ENCODE measurements at places on chromosomes 12 and 14.

DNA sequence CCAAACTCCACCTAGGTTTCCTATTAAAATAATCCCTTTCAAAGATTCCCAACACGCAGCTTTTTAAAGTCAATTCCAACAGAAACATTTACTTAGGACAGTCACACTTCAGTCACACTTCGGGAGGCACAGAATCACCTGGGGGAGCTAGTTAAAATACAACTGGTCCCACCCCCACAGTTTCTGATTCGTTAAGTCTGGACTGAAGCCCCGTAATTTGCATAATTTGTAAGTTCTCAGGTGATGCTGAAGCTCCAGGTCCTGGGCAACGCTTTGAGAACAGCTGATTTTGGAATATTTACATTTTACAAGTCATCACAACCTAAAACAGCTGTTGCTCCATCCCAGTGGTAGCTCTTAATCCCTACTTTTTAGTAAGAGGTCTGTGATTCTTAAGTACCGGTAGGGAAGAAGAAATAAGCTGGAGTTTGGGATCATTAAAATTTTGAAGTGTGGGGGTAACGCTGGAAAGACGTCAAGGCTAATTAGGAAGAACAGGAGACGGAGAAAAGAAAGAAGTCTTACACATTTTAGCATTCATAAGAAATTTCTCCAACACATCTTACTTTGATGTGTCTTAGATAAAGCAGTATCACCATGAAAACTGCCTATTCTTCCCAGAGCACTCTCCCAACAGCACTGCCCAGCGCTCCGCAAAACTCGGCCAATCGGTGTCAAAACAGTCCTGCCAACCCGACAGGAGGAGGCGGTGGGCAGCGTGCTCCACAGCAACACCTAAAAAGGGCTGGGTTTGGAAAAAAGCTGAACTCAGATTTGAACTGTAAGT is 1.1 kb downstream of the IPO8 start:
- DNase-seq, result peak; percentile 42

DNA sequence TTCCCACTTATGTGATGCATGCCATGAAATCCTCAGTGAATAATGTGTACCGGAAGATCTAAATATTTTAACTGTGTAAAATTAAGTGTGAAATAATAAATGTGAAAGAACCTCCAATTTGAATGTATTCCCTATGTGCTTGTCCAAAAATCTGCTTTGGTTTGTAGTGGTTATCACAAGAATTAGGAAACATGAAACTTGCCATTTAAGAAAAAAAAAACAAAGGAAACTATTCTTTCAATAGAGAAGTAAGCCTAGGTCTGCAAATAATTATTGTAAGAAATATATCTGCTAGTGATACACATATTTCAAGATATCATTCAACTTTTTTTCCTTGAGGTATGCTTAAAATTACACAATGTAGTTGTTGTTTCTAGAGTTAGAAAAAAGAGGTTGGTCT is 500.4 kb downstream of the SLC6A15 start:
- no peak for DNase-seq

DNA sequence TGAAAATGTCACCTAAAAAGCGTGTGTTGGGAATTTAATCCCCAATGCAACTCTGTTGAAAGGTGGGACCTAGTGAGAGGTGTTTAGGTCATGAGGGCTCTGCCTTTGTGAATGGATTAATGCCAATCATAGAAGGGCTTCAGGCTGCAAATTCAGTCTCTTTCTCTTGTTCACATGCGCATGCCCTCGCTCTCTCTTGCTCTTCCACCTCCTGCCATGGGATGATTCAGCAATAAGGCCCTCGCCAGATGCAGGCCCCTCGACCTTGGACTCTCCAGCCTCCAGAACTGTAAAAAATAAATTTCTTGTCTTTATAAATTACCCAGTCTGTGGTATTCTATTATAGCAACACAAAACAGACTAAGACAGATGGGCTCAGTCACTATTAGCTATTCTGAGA is 55.4 kb downstream of the PLXNC1 start:
- DNase-seq, result no peak

DNA sequence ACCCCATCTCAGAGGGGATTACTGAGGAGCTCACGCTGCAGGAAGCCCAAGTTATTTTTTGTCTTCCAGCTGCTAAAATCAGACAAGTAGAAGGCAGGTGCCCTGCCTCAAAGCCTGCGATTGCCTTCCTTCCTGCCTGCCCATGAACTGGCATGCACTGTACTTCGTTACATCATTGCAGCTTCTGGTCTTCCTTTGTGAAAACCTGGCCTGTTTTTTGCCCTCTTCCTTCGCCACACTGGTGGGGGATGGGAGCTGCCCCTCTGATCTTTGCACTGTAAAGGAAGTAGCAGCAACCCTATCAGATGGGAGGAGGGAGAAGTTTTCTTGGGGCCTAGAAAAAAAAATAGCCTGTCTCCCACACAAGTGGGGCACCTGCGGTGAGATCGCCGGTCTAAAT is 1098.7 kb downstream of the BCL11B start:
- no peak for DNase-seq

DNA sequence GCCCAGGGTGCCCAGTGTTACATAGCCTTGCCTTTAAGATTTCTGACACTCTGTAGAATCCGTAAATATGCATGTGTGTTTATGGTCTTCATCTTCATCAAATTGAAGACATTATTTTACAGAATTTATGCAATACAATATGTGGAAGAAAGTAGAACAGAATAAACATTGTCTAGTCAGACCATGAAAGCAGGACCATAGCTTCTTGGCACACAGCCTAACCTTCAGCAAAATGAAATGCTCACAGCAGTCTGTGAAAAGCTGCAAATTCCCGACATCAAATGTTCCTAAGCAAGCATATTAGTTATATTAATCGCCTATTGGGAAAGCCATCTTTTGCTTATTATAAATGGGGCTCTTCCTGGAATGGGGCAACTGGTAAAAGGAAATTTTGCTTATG is 111.3 kb upstream of the GARIN2 start:
- no peak for DNase-seq

- peak; percentile 38 for DNase-seq
These were observed 6.3 kb downstream of the TNFRSF1A start for GRCh38 chr12:6335451-6336078.

GRCh38 chr12:91417650-91418049 is 235.0 kb upstream of the DCN start:
- DNase-seq, result no peak

DNA sequence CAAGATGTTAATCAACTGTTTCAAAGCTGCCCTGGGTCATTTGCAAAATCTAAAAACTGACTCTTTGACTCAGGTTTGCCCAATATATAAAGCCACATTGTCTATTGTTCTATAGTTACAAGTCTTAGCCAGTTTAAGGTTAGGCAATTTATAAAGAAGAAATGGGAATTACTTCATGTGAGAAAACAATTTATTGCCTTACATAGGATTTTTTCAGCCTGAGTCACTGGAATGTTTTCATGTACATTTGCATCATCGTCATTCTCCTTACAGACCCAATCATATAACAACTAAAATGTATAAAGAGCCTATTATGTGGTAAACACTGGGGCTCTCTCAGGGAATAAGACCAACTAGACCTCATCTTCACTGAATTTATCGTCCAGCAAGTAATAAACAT is 100.3 kb upstream of the PLEKHG7 start:
- DNase-seq, result no peak

- DNase-seq, result no peak
These were observed 28.4 kb upstream of the ATP2B1 start for GRCh38 chr12:89736995-89737394.

- peak; percentile 25 for DNase-seq
These were observed 16.9 kb downstream of the PPTC7 start for GRCh38 chr12:110565894-110566871.

DNA sequence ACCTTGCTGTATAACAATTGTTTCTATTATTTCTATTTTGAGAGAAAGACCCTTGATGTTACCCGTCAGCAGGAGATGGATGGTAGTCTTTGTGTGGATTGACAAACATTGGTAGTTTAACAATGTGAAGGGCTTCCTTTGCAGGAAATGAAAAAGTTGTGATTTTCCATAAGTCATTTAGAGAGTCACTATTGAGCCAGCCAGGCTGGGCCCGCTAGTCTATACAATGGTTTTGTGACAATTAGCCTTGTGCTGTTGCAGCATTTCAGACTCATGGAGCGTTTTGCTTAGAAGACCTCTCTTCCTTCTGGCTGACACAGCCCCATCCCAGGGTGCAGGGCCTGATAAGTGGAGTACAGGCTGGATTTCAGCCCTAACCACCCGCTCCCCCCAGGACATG is 18.3 kb upstream of the SLC38A2 start:
- no peak for DNase-seq

GRCh38 chr14:81437244-81437643 is 37.1 kb upstream of the STON2 start:
- peak; percentile 46 for DNase-seq

DNA sequence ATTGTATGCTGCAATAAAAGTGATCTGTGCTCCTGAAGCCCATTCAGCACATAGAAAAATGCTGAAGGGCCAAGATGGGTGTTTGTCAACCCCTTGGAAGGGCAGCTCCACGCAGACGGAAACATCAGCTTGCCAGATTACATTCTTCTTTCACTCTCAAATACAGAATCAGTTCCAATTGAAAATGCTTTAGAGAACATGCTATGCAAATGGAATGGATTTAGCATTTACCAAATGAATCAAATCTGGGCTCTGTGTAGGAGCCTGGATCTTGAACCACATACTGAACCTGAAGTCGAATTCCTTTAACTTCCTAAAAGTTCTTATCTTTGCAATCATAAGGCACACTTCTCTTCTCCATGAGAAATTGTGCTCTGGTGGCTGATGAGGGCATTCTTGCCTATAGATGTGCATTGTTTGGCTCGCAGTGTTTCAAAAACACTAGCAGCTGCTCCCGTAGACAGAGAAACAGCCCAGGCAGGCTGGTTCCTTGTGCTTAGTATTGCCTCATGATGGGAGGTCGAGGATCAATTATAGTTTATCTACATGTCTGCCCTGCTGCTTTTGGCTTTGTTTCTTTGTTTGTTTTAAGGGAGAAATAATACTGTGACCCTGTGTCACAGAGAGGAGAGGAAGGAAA is 489.8 kb upstream of the FLRT2 start:
- DNase-seq, result no peak

DNA sequence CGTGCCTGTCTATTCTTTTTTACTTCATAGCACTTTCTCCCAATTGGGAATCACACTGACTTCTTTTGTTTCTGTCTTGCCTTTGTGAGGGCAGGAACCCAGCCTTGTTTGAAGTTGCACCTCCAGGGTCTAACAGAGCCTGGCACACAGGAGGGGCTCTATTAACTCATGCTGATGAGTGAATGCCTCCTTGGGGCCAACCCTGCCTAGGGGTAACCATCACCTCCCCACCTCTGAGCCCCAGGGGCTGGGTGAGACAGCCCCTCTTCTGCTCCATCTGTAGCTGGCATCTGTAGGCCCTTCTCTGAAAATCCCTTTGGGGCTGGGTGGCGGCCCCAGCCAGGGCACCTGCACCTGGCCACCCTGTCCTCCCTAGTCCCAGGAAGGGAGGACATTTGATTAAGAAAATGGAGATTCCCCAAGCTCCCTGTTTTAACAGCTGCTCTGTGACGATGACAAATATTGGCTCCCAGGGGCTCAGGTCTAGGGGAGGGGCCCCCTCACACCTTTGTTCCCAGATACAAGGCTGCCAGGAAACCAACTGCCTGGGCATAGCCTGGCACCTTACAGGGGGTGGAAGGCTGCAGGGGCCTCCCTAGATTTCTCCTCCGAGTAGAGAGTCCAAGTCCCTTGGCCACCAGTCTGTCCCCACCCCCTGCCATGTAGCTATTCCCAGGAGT is 11.8 kb downstream of the TAMALIN start:
- DNase-seq, result no peak

DNA sequence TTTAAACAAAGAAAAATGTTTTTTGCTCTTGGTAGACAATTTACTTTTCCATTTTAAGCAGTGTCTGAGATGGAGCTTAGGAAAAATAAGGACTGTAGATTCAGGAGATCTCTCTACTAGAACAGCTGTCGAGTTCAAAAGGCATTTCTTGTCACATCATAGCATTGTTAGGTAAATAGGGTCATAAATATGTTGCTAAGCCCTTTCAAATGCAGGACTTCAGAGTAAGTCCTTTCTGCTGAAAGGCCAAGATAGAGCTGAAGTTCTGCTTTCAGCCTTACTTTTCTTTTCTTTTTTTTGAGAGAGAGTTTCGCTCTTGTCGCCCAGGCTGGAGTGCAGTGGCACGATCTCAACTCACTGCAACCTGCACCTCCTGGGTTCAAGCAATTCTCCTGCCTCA is 98.2 kb downstream of the SYNE2 start:
- no peak for DNase-seq

GRCh38 chr12:82848845-82849244 is 162.1 kb downstream of the TMTC2 start:
- no peak for DNase-seq

GRCh38 chr12:45232756-45233372 is 17.0 kb downstream of the ANO6 start:
- no peak for DNase-seq

- DNase-seq, result peak; percentile 34
These were observed 1.3 kb downstream of the AHSA1 start for GRCh38 chr14:77459072-77459723.

GRCh38 chr14:23647619-23648018 is 11.5 kb downstream of the DHRS2 start:
- DNase-seq, result no peak

- DNase-seq, result no peak
These were observed 10.3 kb downstream of the KIF26A start for GRCh38 chr14:104148433-104149277.

DNA sequence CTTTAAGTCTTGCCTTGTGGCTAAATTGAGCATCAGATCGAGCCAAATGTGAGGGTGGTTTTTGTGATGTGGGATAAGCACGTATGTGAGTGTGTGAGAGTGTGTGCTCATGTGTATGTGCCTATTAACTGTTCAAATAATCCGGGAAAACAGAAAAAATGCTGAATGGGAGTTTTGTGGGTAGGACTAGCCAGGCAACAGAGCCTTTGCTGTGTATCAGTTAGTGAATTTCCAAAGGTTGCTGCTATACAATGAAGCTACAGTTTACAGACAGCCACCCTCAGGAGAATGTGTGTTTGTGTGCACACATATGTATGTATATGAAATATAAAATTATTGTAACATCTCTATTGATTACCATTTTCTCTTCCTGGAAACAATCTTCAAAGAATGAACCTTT is 154.0 kb downstream of the SOX5 start:
- no peak for DNase-seq

GRCh38 chr12:47206450-47207339 is 126.9 kb upstream of the AMIGO2 start:
- no peak for DNase-seq

GRCh38 chr14:97866664-97867063 is 1069.5 kb downstream of the VRK1 start:
- peak; percentile 16 for DNase-seq

- DNase-seq, result peak; percentile 33
These were observed 1.6 kb downstream of the DPF3 start for GRCh38 chr14:72892103-72892878.

GRCh38 chr14:34404416-34404815 is 57.6 kb downstream of the SPTSSA start:
- no peak for DNase-seq

GRCh38 chr12:3091038-3091319 is 13.8 kb downstream of the TSPAN9 start:
- no peak for DNase-seq

DNA sequence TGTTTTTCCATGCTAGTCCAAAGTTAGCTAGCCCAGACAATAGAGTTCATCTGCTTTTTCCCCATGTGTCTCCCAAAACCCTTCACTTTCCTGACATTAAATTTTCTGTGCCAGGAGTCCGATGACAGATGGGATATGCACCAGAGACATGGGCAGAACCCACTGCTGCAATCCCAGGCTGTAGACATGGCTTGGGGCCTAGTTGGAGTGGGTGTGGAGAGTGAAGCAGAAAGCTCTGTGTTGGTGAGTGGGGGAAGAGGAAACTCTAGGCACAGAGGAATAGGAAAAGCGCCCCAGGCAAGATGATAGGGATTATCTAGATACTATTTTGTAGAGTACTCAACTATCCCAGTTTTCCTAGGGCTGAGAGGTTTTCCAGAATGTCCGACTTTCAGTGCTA is 4.8 kb upstream of the KRT74 start:
- DNase-seq, result no peak

All from DMS79 treated with DMSO at 0.1 percent for 48 hours (cell line).